ENCODE measurements at places on chromosomes 6 and 20.

DNA sequence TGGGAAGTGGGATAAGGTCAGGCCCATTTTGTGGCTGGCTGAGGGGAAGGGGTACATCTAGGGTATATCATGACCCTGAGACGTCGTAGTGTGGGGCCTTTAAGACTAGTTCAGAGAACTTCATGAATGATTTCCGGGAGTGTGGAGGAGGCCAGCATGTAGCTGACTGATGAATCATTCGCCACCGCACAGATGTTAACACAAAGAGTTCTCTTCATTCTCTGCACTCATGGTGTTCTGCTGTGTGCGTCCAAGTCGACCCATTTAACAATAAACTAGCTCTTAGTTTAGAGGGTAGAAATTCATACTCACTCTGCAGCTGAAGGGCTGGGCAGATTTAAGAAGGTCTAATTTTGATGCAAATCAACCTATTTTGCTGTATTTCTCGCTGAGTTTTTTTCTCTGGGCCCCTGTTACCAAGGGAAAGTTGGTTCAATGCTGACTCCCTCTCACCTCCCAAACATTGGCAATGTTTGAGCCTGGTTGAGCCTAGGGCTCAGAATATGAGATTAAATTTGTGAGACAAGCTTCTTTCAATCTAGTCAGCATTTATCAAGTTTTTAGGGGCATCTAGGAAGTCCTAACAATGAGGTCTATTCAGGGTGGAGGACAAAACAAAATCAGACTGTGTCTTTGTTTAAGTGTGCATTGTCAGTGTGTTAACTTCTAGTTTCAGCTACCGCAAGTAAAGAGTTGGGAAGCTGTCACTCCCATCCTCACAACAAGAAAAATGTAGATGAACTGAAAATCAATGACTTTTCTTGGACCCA lies 106.8 kb upstream of the CBLN4 start:
- DNase-seq = peak; percentile 90

DNA sequence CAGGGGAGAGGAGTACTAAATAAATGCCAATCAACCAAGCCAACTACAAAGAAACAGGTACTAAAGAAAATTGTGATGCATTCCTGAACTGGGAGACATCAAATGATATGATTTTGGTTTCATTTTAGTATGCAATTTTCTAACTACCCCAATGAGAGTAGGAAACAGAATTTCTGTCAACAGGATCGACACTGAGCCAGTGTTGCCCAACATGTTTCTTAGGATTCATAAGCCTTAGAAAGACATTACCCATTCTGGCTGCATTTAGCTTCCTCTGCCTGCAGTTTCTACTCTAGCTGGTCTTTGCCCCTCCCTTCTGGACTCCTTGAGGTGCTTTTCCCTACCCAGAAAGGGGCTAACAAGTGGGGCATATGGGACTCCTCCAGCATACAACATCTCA lies 49.8 kb downstream of the KCTD20 start:
- no peak for DNase-seq

- no peak for DNase-seq
Observed at GRCh38 chr20:45919542-45920399, 7.8 kb upstream of the PLTP start.

DNA sequence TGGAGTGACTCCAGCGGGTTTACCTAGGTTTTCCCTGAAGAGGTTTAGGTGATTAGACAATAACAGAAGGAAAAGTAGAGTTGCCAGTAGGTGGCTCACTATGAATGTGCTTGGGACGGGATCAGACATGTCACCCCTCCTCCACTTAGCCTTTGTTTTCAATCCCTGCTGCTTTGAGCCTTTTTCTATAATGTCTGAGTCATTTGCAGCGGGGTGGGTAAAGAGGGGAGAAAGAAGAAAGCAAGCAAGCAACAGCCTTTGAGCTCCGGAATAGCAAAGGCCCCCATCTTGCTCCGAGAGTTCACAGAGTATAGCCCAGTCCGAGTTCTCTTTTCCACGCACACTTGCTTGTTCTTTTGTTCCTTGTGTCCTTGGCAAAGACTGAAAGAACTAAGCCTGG lies 129.1 kb downstream of the PACRG start:
- peak; percentile 71 for DNase-seq

GRCh38 chr6:44120692-44121443 lies 6.4 kb downstream of the MRPL14 start:
- no peak for DNase-seq

DNA sequence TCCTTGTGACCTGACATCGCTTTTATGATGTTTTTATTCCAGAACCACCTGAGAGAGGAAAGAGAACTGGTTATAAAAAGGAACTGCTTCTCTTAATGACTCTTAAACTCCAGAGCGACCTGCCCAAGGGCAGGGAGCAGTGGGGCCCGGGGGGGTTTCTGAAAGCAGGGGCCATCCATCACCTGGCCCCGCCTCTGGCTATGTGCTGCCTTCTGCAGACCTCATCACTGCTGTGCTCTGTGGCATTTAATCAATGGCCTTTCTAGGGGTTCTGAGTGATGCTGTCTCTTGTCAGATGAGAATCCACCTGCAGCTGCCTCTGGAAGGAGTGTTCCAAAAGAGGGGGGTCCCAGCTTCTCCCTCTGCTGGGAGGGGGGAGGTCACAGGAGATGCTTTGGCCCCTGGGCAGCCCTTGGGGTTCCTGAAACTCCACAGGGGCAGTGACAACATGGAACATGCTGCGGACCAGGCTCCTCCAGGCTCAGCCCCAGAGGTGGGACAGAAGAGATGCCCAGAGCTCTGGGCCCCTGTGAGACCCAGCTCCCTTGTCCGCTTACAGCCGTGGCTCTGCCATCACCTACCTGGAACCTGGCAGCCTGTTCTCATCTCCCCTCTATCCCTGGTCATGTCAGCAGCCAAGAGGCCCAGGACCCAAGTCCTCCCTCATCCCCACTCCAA lies 177.1 kb upstream of the SULF2 start:
- no peak for DNase-seq

GRCh38 chr20:1537731-1538058 lies 19.8 kb downstream of the SIRPD start:
- DNase-seq = no peak

DNA sequence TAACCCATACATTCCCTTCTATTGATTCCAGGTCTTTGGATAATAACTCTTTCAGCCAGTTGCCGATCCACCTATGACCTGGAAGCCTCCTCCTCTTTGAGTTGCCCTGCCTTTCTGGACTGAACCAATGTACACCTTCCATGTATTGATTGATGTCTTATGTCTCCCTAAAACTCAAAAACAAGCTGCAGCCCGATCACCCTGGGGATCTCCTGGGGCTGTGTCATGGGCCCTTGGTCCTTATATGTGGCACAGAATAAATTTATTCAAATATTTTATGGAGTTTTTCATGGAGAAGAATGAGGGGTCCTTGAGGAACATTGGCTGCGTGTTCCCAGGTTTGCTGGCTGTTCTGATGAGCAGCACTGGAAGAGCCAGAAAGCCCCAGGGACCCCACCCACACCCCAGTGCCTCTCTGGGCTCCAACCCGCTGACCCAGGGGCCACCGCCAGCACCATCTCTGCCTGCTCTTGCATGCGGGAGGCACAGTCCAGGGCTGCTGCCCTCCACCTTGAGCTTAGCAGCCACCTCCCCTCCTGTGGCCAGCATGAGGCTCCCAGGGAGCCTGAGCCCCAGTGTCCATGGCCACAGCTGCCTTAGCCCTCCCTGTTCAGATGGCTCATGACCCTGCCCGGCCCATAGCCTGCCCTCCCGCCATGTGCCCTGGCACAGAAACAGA lies 36.5 kb upstream of the CST7 start:
- DNase-seq = no peak

DNA sequence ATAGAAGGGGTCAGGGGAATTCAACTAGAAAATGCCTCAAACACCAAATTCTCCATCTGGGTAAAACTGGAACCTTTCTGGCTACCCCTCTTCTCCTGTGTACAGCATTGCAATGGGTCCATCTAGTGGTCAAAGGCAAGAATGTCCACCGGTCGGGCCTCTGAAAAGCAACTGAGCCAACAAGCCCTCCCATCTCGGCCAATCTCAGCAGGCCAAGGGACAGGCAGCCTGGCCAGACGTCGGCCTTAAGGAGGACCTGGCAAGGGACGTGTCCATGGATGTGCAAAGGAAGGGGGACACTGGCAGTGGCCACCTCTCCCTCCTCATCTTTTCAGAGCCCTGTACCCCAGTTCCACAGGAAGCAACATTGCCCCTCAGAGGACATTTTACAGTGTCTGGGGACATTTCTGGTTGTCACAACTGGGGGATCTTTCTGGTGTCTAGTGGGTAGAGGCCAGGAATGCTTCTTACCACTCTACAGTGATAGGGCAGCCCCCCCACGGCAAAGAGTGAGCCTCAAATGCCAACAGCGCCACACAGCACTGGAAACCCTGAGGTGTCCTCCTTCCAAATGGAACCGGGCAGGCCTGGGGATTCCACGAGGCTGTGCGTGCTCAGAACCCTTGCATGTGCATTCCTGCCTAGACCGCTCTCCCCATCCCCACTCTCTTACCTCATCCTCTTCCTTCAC lies 99.8 kb upstream of the FOXA2 start:
- peak; percentile 76 for DNase-seq

- peak; percentile 52 for DNase-seq
Observed at GRCh38 chr20:1813101-1813529, 82.1 kb upstream of the SIRPA start.

DNA sequence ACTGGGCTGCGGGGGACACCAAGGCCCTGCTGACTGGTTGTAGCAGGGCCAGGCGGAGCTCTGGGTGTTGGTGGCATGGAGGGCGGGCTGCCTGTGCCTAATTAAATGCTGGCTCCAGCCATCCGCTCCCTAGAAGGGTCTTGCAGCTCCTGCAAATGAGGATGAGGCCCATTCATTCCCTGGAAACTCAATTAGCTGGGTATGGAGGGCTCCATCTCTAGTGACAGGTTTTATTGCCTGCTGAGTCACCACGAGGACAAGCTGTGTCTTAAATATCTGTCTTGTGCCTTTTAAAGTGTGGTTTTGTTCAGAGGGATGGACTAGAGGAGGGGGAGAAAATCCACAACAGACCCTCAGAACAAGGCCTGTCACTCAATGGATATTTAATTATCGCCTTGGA lies 60.9 kb downstream of the SULF2 start:
- no peak for DNase-seq

DNA sequence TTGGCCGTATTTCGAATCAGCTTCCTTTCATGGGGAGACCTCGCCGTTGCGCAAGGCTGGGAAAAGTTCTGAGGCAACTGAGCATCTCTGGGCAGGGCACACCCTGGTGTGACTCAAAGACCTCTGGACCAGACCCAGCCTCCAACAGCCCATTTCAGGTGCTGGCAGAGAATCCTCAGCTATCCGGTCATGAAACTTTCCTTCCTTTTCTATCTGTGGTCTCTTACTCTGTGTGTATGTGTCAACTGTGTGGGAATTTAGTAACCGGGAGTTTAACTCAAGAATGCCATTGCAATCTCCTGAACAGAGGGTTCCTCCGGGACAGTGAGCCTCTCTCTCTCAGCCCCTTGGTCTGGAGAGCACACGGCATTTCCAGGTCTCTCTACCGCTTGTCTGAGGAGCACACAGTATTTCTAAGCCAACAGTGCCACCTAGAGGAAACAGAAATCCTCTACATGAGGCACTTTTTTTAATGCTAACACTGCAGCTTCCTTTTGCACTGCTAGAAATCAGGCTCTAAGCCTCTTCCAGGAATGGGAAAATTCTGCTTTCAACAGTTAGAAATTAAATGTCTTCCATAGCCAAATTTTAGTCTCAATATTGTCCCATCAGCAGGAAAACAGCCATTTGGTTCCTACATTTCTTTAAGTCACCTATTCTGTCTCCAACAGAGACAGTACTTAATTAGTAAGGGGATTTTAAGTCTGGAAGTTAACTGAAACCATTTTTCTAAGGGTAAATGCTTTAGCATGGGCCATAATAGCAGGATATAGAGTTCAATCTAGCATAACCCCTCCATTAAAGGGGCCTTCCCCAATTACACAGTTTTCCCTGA lies 32.7 kb downstream of the PLN start:
- DNase-seq = peak; percentile 38

GRCh38 chr20:16530201-16530681 lies 43.0 kb downstream of the KIF16B start:
- DNase-seq = no peak

GRCh38 chr20:8367689-8368088 lies 235.6 kb downstream of the PLCB1 start:
- no peak for DNase-seq

- no peak for DNase-seq
Observed at GRCh38 chr6:44561060-44561623, 173.6 kb downstream of the CDC5L start.

- no peak for DNase-seq
Observed at GRCh38 chr6:82441047-82441855, 77.6 kb downstream of the TPBG start.

- DNase-seq = no peak
Observed at GRCh38 chr20:39810309-39810708, 848.2 kb downstream of the DHX35 start.

DNA sequence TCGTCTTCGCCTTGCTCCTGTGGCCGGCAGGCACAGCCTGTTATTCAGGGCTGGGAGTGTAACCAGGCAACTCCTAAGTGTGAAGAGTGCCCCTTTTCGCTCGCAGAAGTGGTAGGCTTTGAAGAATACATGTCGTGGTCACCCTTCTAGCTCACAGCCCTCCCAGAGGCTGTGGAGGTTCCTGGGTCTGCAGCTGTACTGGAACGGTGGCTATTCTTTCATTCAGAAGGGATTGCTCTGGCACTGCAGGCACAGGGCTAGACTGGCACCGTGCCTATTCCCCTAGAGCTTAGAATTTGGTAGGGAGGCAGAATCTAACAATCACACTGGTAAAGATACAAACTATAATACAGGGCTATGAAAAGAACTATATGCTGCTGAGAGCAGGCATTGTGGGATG lies 1.1 kb upstream of the SRSF12 start:
- DNase-seq = no peak

GRCh38 chr20:49983123-49983847 lies 505 bp downstream of the SNAI1 start:
- no peak for DNase-seq

DNA sequence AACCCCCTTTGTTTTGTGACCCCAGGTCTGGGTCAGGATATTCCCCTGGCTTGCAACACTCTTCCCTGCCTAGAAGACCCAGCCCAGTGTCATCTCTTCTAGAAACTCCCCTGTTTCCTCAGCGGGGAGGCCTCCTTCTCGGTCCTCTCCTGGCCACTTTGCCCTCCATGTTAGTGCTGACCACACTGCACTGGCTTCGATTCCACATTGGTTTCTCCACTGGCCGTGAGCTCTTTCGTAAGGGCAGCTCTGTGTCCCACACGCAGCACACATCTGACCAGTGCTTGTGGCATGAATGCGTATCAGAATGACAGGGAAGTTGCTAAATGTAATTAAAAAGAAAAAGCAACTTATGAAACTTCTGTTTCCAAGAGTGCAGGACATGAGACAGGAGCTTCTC lies 49.4 kb upstream of the FNDC1 start:
- DNase-seq = no peak

DNA sequence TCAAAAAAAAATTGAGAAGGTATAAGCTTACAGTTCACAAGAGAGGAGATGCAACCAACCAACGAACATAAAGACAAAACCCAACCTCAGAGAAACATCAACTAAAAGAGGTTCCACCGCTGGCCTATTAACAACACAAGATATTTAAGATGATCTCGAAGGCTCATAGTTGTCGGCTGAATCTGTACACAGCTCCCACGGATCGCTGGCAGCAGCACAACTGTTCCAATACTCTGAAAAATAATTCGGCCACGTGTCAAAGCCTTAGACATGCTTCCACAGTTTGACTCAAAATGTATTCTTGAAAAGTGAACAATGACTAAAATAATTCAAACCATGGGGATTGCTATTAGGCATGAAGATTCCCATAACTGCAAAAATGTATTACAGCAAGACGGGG lies 13.7 kb downstream of the EXOC2 start:
- no peak for DNase-seq

GRCh38 chr20:3094848-3095629 lies 10.5 kb upstream of the AVP start:
- DNase-seq = no peak

Data from urothelium cell line (cell line).